Transverse colon (tissue), 4 donors: ENCODE measurements at places on chromosomes 7 and 10. TPM values are rescaled to one million over a fixed set of nuclear protein-coding genes. Genes with fewer than 3 reads are reported as not detected.

The ANXA8L1 gene
- total RNA-seq, result not detected

The EGFR gene
- total RNA-seq, result 73.3 TPM

The SFTPD gene
- not detected for total RNA-seq

The EPO gene
- not detected for total RNA-seq

The CHST3 gene
- 10.5 TPM for total RNA-seq

The PTN gene
- total RNA-seq, result 3.0 TPM

The THNSL1 gene
- 1.9 TPM for total RNA-seq

The SYT15B gene
- 0.80 TPM for total RNA-seq

The HMX2 gene
- total RNA-seq, result not detected

The STK31 gene
- total RNA-seq, result 0.80 TPM

The PAX4 gene
- 5.0 TPM for total RNA-seq

The RBP3 gene
- total RNA-seq, result not detected

The ZCCHC24 gene
- 19.7 TPM for total RNA-seq

The PDZD7 gene
- total RNA-seq, result 0.27 TPM

The FRAT1 gene
- 11.7 TPM for total RNA-seq

The NPC1L1 gene
- total RNA-seq, result not detected

DNA sequence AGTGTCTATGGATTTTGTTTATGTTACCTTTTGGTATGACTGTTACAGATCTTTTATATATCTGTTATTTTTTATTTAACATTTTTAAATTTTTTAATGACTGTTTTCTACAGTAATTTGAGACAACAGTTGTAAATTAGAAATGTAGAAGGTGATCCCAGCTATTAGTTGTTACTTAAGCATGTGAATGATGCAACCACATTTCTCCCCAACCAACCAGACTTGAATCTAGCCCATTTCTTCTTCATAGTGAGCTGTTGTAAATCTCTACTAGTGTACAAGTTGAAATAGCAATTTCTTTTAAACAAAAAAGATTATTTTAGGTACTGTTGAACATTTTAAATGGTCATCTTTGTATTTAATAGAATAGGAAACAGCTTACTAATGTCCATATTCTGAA lies 18.0 kb downstream of the TMEM106B start:
- DNase-seq, result no peak

- DNase-seq, result no peak
Measured at GRCh38 chr10:45034301-45034700, 33.6 kb downstream of the ZNF22 start.

DNA sequence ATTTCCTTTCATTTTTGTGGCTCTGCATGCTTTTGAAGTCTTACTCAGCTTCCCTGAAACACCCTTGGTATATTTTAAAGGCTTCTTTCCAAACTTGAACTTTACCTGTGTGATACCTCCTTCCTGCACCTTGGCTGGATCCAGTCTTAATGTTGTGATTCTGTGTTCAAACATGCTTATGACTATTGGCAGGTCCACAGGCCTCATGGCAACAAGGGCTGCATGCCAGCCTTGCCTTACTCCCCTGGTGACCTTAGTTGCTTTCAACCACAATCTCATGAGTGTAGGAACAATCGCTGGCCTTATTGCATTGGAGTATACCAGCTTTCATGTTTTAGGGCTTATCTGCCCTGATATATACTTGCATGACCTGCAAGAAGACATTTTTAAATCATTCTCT lies 238.7 kb downstream of the KIF20B start:
- DNase-seq, result no peak

- DNase-seq, result no peak
Measured at GRCh38 chr7:113891828-113892227, 27.0 kb downstream of the PPP1R3A start.

DNA sequence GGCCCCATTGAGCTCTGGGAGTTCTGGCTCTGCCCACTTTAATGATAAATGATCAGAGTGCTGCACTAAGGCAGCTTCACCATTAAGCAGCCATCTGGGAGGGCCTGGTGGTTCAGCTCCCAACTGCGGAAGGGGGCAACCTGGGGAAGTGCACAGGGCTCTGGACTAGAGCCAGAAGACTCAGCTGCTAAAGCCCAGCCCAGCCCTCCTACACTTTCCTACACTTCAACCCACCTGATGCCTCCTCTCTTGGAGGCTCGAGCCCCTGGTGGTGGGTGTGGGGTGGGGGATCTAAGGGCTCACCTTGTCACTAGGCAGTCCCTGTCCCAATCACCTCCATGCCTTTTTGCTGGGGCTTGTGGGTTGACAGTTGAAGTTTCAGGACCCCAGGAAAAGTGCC lies 60.6 kb upstream of the ANTXRL start:
- DNase-seq, result no peak

DNA sequence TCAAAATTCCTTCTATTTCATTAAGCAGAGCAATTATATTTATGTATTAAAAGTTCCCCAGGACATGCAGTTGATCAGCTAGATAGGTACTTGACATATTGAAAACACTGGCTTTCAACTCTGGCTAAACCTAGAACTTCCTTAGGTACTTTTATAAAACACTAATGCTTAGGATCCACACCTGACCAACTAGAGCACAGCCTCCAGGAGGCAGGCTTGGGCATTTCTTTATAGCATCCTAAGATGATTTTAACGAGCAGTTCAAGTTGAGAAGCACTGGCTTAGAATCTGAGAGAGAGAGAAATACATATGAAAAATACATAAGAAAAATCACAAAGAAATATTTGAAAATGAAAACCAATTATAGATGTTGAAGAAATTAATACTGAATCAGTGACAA lies 20.8 kb downstream of the SLC26A5 start:
- no peak for DNase-seq

DNA sequence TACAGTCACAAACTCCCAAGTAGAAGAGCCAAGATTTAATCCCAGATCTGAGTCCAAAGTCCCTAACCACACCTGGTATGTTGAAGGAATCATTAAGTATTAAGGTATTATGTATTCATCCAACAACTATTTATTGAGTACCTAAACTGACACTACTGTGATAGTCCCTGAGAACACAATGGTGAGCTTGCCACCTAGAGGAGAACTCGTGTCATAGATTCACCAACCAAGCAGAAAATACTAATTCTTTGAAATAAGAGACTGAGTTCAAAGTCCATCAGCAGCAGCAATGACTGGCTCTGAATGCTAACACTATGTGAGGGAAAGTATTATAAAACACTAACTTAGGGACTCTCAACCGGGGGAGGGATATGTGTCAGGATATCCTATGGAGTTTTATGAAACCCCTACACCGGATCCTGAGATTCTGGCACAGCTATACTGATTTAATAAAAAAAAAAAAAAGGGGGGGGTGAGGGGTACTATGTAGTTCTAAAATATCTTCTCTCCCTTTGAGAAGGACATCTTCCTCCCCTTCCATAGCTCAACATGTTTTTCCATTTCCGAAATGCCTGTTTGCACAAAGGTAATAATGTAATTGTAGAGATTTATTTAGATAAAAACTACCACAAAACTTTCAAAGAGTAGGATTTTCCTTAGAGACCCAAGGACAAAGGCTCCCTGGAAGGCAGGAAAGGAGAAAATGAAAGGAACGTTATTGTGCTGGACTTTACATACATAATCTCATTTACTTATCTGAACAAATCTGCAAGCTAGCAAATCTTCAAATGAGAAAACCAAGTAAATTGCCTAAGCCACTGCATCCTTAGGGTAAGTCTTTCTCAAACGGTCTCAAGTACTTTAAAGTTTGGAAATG lies 1.6 kb downstream of the NCOA4 start:
- peak; percentile 33 for DNase-seq

GRCh38 chr7:141515941-141516340 lies 35.3 kb upstream of the AGK start:
- DNase-seq, result no peak

DNA sequence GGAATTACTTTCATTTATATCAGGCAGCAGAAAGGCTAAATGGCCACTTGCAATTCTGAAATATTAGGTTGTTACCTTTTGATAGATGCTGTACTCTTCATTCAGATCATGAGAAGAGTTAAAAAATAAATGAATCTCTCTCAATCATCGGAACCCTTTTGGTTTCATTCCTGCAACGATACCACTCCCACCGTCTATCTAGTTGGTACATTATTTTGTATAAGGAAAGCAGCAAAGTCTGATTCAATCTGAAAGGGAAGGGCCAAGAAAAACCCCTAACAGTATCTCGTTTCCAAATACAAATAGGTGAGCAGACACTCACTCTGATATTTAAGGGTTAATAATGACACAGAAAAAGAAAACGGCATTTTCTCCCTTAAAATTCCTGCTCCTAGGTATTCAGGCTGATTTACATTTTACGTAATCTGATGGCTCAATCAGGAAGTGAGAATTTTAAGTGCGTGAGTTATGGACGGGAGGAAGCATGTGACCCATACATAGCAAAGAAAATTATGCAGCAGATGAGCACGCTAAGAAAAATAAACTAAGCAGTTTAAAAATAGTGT lies 209.4 kb upstream of the KLF14 start:
- DNase-seq, result no peak

- DNase-seq, result no peak
Measured at GRCh38 chr10:120557311-120557710, 100.3 kb downstream of the PLPP4 start.

DNA sequence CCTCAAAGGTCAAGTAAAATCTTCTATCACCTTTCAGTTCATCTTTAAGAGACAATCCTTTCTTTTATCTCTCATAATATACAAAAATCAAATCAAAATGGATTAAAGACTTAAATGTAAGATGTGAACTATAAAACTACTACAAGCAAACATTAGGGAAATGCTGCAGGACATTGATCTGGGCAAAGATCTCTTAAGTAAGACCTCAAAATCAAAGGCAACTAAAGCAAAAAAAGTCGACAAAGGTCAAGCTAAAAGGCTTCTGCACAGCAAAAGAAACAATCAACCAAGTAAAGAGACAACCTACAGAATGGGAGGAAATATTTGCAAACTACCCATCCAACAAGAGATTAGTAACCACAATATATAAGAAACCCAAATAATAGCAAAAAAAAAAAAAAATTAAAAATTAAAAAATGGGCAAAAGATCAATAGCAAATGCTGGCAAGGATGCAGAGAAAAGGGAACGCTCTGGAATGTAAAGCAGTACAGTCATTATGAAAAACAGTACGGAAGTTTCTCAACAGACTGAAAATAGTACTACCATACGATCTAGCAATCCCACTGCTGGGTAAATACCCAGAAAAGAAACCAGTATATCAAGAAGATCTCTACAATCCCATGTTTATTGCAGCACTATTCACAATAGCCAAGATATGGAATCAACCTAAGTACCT lies 41.7 kb downstream of the TNPO3 start:
- no peak for DNase-seq

DNA sequence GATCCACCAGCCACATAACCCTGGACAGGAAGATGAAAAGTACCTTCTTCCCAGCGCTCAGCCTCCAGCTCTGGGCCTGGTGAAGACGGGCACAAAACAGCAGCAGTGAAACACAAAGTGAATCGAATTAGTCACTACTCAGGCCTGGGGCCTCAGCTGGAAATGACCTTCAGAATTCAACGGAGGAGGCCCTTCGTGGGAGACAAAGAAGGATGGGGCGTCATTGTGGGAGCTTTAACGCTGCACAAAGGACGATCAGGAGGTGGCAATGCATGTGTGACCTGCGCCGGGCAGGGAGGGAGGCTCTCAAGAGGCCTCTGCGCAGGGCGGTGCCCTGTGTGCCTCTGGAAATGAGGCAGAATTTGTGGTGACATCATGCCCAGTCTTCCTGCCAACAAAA lies 161.9 kb downstream of the DNAJB6 start:
- DNase-seq, result no peak

DNA sequence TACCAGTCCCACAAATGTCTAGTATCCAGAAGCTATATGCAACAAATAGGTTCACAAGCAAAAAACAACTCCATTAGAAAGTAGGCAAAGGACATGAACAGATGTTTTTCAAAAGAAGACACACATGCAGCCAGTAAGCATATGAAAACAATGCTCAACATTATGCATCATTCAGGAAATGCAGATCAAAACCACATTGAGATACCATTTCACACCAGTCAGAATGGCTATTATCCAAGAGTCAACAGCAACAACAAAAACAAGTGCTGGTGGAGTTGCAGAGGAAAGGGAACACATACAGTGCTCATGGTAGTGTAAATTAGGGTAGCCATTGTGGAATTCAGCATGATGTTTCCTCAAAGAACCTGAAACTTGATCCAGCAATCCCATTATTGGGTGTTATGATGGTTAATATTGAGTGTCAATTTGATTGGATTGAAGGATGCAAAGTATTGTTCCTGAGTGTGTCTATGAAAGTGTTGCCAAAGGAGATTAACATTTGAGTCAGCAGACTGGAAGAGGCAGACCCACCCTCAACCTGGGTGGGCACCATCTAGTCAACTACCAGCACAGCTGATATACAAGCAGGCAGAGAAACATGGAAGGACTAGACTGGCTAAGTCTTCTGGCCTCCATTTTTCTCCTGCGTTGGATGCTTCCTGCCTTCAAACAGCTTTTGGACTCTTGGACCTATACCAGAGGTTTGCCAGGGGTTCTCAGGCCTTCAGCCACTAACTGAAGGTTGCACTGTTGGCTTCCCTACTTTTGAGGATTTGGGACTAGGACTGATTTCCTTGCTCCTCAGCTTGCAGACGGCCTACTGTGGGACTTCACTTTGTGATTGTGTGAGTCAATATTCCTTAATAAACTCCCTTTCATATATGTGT lies 218.4 kb upstream of the SEMA3D start:
- no peak for DNase-seq

GRCh38 chr10:80163741-80164341 lies 31.3 kb downstream of the PLAC9 start:
- peak; percentile 76 for DNase-seq
